Hepatic stellate cell (primary cell): ENCODE measurements at places on chromosomes 13 and 19.
A peak's percentile ranks its signal among the peaks of the same experiment; 100 is the strongest.

GRCh38 chr13:111875915-111876314, 191.0 kb upstream of the SOX1 start:
- DNase-seq, result no peak

DNA sequence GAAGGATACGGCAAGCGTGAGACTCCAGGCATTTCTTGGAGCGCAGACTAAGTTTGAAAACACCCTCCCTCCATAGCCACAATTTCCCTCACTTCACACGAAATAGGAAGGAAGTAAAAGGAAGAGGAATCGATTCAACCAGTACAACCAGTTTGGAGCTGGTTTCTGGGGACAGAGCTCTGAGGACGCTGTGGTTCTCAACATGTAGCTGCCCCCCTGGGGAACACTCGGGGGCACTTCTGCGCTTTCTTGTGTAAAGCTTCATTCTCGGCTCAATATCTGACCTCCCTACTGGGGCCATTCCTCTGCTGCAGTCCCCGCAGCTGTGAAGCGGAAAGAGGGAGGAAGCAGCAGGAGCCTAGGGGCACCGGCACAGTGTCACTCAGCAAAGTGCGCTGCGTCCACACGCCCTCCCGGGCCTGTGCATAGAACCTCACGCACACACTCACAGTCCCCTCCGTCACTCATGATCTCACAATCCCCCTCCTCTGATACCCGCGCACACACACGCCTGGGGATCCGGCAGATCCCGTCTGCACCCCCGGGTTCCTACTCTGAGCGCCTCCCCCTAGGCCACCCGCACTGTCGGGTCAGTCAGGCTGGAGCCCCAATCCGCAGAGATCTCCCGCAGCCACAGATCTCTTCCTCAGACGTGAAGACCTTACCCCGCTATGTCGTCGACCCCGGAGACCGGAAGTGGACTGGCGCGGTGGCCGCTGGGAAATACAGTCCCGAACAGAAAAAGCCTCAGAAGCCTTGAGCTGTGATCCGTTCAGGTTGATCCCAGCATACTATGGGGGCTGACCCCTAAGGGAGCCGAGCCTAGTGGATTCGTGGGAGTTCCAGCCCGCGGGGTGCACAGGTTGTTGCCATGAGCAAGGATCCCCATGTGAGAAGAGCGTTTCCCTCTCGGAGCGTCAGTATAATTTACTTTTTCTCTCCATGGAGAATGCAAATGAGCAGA, at the start of gene ZNF780A:
TSS of gene ZNF780A (minus strand) at position 703 of the 964 bp plus-strand sequence. CDS start 6,190 bp downstream, outside the sequence.
- DNase-seq, result peak; percentile 72

DNA sequence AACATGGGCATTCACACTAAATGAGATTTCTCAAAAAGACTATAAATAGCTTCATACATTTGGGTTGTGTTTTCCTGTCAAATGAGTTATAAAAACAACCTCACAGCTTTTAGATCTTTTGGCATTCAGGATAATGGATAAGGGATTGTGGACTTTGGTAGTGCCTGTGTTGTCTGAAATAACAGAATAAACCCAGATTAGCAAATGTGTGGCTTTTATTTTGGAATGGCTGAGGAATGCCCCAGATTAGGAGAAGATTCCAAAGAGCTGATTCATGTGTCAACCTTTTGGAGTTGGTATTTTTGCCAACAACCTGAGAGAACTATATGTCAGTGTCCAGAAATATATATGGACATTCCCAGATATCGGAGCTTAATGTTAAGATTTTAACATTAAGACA, 164.7 kb downstream of the MTUS2 start:
- no peak for DNase-seq

DNA sequence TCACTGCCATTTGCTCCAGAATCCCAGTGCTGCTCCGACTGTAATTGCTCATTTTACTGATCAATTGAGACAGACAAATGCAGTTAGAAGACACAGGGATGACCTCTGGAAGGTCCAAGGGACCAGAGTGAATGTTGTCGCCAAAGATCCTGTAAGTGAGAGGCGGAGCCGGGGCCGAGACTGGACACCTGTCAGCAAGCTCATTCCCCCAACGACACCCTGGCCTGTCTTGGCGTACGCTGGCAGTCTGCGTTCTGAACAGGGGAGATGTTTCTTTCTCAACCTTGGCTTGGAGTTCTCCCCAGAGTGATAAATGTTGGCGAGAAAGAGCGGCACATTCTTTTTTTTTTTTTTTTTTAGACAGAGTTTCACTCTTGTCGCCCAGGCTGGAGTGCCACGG, 24.2 kb downstream of the GADD45B start:
- DNase-seq, result no peak

DNA sequence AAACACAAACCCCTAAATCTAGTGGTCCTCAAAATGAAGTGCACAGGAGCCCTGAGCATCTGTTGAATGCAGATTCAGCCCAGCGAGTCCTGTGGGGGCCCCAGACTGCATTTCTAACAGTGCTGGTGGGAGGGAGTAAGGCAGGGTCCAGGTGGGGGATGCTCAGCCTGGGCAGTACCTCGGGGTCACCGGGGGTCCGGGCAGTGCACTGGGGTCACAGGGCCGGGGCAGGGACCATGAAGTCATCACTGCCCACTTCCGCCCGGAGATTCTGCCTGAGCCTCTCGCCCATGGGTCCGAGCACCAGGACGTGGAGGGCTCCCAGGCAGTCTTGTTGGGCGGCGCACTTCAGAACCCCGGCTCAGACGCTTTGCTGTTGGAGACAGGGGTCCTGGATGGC, 838 bp upstream of the ATP4B start:
- DNase-seq, result no peak

- no peak for DNase-seq
These were observed 254.2 kb upstream of the ZNF507 start for GRCh38 chr19:32091241-32091640.

DNA sequence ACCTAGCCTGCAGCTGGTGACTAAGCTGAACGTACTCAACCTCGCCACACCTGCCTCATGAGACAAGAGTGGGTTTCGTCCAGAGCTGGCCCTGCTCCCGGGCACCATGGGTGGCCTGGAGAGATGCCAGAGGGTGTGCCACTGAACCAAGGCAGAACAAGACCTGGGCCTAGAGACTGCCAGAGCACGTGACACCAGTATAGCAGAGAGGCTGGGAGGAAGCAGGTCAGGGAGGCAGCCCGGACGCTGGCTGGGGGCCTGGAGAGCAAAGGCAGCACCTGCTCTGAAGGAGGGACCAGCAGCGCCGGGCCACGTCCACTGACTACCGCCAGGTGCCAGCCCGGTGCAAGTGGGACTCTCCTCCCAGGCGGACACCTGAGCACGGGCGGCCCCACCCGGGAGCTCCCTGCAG, 7.3 kb upstream of the C13orf46 start:
- no peak for DNase-seq

DNA sequence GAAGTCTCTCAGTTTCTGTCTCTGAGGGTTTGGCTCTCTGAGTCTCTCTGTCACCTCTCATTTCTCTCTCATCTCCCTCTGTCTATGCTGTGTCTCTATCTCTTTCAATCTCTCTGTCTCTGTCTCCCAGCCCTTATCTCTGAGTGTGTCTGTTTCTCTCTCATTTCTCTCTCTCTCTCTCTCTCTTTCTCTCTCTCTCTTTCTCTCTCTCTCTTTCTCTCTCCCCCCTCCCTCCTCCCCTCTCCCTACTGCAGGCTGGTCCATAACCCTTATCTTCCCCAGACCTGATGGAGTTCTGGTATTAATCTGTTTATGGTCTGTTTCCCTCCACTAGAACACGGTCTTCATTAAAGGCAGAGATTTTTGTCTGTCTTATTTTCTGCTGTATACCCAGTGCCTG, 1.3 kb upstream of the PVR start:
- DNase-seq, result no peak

GRCh38 chr13:25978961-25979360, 72.9 kb downstream of the SHISA2 start:
- no peak for DNase-seq
